ENCODE measurements at places on chromosomes 6 and 20. TPM values are rescaled to one million over a fixed set of nuclear protein-coding genes. Genes with fewer than 3 reads are reported as not detected.

DNA sequence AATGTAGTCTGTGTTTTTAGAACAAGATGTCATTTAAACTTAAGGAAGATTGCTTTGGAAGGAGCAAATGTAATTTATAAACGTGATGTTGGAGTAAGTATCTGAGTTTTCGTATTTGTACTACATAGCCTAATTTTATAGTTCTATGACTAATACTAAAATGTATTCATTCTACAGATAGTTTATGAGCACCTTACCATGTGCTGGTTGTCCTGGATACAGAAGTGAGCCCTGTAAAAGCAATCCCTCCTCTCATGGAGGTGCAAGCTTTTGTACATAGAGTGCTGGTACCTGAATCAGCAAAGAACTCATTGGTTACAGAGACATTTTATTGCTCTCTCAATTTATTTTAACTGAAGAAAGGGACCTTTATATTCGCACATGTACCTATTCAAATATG lies 27.1 kb downstream of the TBPL1 start:
- DNase-seq, result no peak

DNA sequence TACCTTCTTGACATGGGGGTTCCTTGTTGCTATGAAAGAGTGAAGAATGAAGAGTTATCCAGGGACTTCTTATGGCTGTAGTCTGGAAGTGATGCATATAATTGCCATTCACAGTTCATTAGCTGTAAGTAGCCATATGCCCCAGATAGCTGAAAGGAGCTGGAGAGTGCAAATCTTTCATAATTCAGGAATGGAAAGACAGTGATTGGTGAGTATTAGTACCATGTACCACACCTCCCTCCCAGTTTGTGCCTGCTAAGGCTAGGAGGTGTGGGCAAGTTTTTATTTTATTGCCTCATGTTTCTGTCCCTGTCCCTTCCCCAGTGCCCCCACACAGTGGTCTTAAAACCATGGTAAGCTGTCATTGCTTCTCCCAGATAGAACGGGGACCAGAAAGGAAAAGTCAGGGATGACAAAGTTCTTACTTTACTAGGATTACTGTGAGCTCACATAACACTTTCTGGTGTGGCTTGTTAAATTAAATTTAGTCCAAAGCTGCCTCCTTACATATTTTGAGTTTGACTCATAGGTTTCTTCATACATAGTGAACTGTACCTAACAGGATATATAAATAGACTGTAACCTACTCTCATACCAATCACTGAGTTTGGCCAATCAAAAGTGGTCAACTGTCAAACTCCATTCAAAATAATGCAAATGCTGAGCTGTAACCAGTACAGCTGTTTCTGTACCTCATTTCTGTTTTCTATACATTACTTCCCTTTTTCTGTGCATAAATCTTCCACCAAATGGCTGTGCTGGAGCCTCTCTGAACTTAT lies 119.4 kb downstream of the RFPL4B start:
- DNase-seq, result no peak

The SOBP gene
- 0.05 TPM for total RNA-seq

The NCOA3 gene
- total RNA-seq, result 65.4 TPM

- no peak for DNase-seq
These were observed 16.6 kb downstream of the TENT5A start for GRCh38 chr6:81735756-81736380.

DNA sequence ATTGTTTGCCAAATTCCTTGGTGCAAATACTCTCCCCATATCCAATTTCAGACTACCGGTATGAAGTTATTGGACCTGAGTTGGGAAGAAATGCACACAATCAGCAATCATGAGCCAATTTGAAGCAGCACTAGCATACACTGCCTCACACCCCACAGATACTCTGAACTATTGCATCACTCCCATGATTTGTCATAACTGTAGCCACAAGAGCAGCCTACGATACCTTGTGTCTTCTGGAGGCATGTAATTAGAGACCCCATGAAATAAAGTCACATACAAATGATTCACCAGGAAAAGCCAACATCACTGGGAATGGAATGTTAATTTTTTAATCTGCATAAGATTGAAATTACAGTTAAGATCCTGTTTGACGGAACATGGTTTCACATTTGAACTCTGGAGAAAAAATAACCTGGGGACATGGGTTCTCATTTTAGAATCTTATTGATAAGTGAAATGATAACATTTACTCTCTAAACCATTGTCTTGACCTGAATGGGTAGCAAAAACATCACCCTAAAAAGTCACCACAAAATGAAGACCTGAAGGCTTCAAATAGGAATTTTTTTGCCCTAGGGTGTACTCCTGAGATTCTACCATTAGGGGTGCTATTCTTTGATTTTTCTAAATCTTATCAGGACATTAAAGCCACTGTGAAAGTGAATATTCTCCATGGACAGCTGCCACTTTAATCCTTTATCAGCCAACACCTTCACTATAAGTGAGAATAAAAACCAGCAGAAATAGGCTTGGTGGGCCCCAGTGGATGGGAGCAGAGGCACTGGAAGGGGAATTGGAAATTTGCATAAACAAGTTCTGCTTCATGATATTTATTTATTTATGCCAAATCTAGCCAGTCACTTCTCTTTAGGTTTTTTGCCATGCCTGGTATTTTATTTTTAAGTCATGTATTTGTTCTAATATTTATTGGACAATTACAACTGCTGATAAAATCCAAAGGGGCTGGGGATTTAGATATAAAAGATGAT lies 34.5 kb upstream of the HBS1L start:
- DNase-seq, result no peak

- no peak for DNase-seq
These were observed 121.5 kb downstream of the NCOA3 start for GRCh38 chr20:47623206-47623605.

GRCh38 chr20:4234128-4234527 lies 218.8 kb upstream of the RNF24 start:
- DNase-seq, result no peak

- DNase-seq, result no peak
These were observed 138.7 kb downstream of the FOXO3 start for GRCh38 chr6:108699290-108700041.

GRCh38 chr20:46572153-46572552 lies 21.7 kb upstream of the OCSTAMP start:
- no peak for DNase-seq

GRCh38 chr20:881051-881782 lies 34.9 kb downstream of the ANGPT4 start:
- no peak for DNase-seq

GRCh38 chr6:30700340-30700739 lies 9.6 kb upstream of the NRM start:
- no peak for DNase-seq

- DNase-seq, result no peak
These were observed 182.7 kb upstream of the DTNBP1 start for GRCh38 chr6:15845492-15845891.

DNA sequence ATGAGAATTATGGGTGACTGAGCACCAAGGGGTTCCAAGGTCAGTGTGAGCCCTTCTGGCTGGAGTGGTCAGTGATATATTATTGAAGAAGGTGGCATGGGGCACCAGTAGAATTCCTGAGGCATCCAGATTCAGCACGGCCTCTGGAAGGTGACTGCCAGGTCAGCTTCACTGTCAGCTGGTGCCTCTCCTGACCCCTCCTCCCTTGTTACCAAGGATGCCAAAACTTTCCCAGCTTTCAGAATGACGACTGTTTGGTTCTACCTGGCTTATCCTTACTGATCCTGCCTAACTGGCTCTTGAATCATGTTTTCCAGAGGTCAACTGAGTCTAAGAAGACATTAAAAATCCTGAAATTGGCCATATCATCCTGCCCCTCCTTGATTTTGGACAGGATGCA lies 189.2 kb upstream of the AGPAT4 start:
- no peak for DNase-seq

DNA sequence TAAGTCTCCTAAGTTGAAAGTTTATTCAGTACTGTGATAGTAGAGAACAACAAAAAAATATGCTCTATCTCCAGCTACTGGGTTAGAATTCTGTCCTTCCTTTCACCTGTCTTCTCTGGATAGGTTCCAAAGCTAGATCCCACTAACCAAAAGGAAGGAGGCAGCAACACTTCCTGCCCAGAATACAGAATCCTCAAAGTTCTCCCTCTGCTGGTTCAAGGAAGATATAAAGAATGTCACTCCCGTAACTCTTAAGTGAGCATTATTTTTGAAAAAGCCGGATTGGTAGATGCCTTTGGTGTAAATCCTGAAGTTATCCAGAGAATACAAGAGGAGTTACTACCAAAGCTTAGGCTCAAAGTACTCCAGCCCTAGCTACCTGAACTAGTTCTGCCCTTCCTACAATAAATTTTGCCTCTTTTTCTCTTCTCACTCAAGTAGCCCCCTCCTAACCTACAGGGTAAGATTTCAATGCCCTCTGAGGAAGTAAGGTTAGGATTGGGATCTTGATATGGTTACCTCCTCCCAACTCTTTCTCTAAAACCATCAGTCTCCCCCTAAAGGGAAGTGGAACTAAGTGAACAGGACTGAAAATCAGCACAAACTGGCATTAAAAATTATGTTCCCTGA lies 26.0 kb upstream of the CRIP3 start:
- DNase-seq, result peak; percentile 46

- no peak for DNase-seq
These were observed 2.1 kb downstream of the GNMT start for GRCh38 chr6:42962502-42963178.

GRCh38 chr6:39476151-39476550 lies 153.6 kb upstream of the KCNK16 start:
- no peak for DNase-seq

DNA sequence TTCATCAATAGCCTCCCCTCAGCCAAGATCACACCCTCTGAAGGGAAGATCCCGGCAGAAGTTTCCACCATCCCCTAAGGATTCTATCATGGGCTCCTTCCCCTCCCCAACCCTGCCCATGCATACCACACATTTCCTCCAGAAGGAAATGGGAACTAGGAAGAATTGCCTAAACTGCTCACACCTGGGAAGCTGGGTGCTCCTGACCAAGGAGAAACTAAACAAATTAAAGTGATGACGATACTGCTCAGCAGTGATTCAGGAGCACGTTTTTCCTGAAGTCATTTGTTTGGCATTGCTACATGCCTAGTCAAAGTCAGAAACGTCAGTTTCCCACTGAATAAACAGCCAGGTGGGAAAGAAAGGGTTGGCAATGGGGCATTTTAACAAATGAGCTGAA lies 136.1 kb upstream of the CDYL start:
- DNase-seq, result no peak

The CDC5L gene
- 18.9 TPM for total RNA-seq

- DNase-seq, result no peak
These were observed 426.0 kb downstream of the LMBRD1 start for GRCh38 chr6:69370763-69371162.

- peak; percentile 84 for DNase-seq
These were observed 59.8 kb downstream of the NEDD9 start for GRCh38 chr6:11172501-11173327.

GRCh38 chr6:62775427-62776022 lies 435.7 kb upstream of the FKBP1C start:
- DNase-seq, result no peak

The CCM2L gene
- total RNA-seq, result not detected

The TUBB1 gene
- total RNA-seq, result 0.17 TPM

The KHDC1L gene
- total RNA-seq, result not detected

DNA sequence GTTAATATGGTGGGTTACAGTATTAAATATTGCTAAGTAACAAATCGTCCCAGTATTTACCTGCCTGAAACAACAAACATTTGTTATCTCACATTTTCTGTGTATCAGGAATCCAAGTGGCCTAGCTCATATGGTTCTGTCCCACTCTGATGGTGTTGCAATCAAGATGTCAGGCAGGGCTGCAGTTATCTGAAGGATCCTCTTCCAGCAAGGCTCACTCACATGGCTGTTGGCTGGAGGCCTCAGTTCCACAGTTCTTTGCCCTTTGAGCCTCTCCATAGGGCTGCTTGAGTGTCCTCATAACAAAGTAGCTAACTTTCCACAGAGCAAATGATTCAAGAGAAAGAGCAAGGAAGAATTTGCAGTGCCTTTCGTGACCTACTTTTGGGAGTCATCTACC lies 17.7 kb downstream of the RAB22A start:
- no peak for DNase-seq

DNA sequence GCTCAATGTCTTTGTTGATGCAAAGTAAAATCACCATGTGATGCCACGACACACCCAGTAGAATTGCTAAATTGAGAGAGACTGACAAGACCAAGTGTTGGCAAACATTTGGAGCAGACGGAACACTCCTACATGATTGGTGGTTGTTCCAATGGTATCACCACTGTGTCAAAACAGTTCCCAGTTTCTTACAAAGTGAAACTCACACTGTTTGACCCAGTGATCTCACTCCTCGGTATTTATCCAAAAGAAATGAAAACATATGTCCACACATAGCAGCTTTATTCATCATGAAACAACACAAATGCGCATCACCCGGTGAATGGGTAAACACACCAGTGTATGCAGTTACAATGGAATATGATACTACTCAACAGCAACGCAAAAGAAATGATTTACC lies 74.0 kb upstream of the SULF2 start:
- DNase-seq, result no peak

The ID4 gene
- not detected for total RNA-seq
